Glomerular endothelial cell (primary cell): ENCODE measurements at places on chromosomes 12 and 14.

- DNase-seq, result peak; percentile 44
Observed at GRCh38 chr12:77724367-77724957, 106.2 kb upstream of the NAV3 start.

GRCh38 chr12:102016472-102016871, 45.3 kb downstream of the WASHC3 start:
- DNase-seq, result no peak

DNA sequence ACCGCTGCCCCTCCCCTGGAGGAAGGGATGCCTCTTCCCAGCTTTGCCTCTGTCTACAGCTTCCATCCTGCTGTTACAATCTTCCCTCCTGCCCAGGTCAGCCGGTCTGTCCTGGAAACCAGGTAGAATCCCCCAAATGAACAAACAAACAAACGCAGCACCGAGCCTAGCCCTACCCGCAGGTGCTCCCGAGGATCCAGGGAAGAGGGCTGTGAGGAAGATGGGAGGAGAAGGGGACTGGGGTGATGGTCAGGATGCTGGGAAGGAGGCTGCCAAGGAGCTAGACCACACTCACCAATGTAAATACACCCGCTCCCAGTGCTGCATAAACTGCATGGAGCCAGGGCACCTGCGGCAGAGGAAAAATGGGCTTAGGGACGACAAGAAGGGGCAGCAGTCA, 16.6 kb downstream of the FAIM2 start:
- DNase-seq, result no peak

GRCh38 chr12:52310622-52311284, 10.4 kb downstream of the KRT83 start:
- no peak for DNase-seq

- DNase-seq, result no peak
Observed at GRCh38 chr12:108169708-108170107, 40.6 kb downstream of the WSCD2 start.

DNA sequence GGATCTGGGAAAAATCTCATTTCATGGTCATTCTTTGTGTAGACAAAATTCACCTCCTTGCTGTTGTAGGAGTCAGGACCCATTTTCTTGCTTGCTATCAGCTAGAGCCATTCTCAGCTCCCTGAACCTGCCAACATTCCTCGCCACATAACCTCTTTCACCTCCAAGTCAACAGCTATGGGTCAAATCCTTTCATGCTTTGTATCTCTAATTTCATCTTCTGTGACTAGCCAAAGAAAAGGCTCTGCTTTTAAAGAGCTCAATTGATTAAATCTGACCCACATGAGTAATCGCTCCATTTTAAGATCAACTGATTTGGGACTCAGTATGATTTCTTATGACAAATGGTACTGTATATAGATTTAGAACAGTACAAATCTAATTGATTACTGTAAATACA, 89.2 kb upstream of the FOXG1 start:
- no peak for DNase-seq

DNA sequence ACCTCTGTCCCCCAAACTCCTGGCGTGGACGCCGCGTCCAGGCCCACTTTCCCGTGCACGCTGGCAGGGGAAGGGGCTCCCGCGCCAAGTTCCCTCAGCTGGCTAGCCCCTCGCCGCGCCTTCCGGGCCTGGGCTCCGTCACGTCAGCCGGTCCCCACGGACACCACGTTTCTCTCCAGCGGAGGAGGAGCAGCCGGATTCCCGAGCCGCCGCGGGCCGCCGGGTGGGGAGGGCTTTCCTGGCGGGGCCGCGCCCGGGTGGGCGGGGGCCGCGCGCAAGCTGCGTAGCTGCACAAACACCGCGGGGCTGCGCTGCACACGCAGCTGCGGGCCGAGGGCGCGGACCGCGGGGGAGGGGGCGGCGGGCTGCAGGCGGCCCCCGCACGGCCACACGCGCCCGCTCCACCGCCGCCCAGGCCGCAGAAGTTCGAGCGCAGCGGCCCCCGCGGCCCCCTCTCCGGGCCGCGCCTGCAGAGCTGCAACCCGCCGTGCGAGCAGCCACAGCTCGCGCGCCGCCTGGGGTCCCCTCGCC, 45.1 kb upstream of the PNMA1 start:
- DNase-seq, result no peak

DNA sequence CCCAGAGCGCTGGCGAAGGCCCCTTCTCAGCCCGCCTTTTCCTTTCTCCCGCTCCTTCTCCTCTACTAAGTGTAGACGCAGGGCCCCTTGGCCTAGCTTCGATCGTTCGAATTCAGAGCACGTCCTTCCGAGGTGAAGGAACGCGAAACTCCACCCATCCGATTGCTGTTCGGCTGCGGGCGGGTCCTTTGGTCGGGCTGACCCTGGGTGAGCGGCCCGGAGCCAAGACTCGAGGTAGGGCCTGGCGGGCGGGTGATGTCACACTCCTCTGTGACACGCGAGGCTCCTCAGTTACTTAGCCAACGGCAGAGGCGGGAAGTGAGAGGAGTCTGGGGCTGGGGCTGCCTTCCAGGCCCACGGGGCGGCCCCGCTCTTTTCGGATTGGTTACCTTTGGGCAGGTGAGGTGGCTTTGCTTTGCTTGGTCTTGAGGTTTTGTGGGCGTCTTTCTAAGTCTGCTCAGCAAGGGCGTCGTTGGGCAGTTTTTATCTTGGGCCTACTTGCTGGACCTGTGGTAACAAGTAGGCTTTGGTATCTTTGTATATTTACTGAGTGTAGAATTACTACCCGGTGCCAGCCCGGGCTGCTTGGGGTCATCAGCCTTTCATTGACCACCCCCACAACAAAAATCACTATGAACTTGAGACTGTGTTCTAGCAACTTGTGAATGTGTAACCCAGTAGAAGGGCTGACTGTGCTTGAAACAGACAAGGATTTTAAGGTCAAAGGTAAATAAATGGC, 694 bp downstream of the TMBIM6 start:
- DNase-seq, result peak; percentile 33

GRCh38 chr14:74647678-74648461, 35.8 kb upstream of the LTBP2 start:
- no peak for DNase-seq

DNA sequence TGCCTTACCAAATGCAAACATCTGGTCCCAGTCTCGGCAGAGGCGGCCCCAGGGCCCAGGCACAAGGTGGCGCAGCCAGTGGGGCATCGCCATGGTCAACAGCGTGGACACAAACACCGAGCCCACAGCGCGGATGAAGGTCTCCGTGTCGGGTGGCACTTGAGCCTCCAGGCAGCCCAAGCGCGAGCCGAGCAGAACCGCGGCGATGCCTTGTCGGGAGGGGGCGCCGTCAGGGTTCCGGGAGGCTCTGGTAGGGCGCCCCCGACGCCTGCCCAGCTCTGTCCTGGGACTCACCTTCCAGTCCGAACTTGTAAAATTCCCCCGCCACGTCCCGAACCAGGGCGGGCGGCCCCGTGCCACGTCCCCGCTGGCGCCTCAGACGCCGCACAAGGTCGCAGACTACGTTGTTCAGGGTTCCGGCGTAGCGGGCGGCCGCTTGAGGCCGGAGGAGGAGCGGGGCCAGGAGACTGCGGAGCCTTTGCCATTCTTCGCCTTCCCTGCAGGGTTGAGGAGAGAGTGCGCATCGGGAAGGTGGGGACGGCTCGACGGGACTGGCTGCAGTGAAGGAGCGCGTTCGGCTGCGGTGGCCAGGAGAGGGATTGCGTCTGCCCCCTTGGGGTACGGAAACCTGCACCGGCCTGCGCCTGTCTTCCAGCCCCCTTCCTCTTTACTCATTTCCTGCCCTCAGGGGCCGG, 1.7 kb downstream of the CYP27B1 start:
- DNase-seq, result no peak

DNA sequence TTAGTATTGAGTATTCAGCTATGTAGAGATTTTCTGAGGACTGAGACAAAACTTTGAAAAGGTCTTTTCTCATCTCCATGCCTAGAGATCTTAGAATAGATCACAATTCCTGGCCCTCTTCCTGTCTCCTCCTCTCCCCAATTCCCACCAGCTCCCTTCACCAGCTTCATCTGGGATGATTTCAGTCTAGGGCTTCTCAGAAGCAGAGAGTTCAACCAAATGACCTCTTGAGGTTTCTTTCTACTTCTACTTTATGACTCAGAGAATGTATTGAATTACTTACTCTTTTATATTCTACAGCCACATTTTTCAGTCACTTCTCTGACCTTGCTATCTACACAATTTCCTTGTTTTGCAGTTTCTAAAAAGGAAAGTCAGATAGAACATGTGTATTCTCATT, 19.4 kb upstream of the SNX6 start:
- DNase-seq, result no peak

GRCh38 chr12:6947615-6948014, 3.5 kb upstream of the PTPN6 start:
- no peak for DNase-seq

DNA sequence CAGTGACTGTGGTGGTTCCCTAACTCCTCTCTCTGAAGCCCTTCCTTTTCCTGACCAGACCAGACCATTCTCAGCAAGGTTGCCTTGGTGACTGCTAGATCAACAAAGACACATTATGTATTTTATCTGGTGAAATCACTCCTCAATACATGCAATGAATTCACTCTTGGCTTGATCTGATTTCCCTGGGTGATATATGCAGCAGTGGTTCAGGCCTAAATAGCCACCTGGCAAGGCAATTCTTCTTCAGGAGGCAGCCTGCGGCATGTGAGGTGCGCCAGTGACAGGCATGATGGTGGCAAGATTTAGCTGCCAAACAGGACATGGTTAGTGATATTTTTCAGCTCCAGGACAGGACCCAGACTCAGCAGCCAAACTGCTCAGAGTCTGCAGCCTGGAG, 350.3 kb upstream of the CCDC196 start:
- no peak for DNase-seq

- DNase-seq, result no peak
Observed at GRCh38 chr12:117010693-117011451, 88.3 kb downstream of the TESC start.

DNA sequence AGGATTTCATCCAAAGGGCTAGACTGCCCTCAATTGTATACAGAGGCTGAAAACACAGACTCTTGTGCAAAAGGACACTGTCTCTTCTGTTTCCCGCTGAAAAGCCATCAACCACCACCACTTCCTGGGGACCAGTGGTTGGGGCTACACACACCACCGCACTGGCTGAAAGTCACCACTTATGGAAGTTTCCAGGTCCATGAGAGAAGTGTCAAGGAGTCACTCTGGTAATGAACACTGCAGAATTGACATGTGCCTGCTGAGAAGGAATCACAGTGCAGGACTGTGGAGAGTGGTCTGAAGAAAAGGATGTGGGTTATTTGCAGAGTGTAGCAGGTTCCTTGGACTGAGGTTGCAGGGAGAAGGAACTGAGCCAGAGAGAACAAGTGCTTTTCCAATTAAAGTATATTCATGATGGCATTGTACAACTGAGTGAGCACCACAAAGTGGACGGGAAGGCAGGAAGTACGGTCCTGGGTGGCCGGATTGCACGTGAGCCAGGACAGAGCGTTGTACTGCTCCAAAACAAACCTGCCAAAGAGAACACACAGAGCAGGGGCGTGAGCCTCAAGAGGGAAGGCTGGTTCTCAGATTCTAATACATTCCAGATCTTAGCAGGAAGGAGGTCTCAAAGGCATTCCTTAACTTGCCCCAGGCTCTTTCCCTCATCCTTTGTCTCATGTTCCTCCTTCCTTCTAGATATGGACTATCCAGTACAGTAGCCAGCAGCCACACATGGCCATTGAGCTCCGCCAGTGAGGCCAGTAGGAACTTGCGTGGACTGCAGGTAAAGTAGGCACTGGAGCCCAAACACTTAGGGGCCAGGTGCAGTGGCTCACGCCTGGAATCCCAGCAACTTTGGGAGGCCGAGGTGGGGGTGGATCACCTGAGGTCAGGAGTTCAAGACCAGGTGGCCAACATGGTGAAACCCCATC, 316.4 kb downstream of the MED13L start:
- no peak for DNase-seq

DNA sequence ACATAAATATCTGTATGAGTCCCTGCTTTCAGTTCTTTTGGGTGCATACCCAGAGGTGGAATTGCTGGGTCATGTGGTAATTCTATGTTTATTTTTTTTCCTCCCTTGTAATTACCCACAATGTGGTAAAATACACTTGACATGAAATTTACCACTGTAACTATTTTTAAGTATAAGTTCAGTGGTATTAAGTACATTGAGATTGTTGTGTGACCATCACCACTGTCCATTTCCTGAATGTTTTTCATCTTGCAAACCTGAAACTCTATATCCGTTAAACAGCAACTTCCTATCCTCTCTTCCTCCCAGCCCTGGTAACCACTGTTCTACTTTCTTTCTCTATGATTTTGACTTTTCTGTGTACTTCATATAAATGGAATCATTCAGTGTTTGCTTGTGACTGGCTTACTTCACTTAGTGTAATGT, 51.4 kb downstream of the BORCS5 start:
- no peak for DNase-seq

DNA sequence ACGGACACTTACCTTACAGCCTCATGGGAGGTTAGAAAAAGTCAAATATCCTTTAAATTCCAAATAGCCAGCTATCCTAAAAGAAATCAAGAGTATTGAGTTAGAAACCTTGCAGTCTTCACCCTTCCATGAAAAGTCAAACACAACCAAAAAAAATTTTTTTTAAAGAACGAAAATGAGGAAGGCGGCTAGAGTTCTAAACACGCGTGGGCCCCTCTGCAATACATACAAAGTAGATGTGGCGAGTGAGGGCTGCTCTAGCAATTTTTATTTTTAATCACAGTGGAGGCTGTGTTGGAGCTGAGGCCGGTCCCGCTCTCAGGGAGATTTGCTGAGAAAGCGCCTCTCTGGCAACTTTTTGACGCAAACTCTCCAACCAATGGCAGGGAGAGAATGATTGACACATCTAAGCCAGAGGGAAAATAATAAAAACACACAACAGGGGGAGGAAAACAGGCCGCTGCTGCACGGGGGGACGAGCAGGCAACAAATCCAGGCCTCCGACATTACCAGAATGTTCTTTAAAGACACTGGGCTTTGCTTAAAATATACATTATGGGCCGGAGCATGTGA, at the start of gene OTX2:
TSS of gene OTX2 (minus strand) at position 333 of the 573 bp plus-strand sequence. CDS start 5,023 bp downstream, outside the sequence.
- DNase-seq, result no peak

DNA sequence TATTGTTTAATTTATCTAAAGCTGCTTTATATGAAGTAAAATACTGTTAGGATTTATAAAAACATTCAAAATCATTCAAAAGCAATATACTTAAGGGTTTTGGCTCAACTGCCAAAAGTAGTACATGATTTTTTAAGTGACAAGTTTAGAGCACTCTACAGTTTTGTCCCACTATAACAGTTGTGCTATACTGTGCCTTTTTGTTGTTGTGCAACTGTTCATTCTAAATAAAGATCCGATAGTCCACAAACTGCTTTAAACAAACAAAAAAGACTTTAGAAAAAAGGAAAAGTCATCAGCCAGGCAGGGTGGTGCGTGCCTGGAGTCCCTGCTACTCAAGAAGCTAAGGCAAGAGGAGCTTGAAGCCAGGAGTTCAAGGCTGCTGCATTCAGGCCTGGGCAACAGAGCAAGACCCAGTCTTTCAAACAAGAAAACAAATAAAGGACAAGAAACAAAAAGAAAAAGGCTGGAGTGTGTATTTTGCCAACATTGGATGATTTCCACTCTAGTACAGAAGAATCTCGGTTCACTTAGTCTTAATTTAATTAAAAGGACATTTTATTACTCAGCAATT, 7.3 kb downstream of the C2CD5 start:
- no peak for DNase-seq

GRCh38 chr12:30582943-30583342, 112.7 kb downstream of the IPO8 start:
- DNase-seq, result no peak
